ENCODE measurements at places on chromosomes 11 and 22.

DNA sequence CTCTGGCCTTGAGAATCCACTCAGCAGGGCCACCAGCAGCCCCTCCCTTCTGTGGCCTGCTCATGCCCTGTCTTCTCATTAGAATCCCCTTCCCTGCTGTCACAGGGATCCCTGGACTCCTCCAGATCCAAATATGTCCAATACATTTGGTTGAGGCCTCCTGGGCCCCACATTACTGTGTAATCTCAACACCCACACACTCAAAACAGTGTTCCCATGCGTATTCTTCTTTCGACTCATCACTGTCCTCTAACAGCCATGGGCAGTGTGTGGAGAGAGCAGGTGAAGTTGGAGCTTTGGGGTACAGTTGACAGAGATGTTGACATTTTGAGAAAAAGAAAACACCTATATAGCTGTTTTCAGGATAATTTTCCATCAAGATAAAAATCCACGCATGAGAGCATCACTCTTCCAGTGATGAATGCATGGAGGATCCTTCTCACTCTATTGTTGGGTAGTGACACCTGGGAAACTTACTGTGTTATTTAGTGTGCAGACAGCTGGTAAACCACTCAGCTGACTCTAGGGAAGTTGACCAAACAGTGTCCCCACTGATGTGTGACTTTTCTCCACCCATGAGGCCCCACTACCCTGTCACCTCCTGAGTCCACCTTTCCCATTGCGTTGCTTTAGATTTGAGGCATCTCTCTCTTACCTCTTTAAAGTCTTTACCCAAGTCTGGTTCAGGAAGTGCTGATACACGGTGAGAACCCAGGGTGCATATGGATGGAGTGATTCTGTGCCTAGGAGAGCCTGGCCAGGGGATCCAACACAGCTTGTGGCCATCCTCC, 28.7 kb upstream of the VPREB1 start:
- DNase-seq: no peak

DNA sequence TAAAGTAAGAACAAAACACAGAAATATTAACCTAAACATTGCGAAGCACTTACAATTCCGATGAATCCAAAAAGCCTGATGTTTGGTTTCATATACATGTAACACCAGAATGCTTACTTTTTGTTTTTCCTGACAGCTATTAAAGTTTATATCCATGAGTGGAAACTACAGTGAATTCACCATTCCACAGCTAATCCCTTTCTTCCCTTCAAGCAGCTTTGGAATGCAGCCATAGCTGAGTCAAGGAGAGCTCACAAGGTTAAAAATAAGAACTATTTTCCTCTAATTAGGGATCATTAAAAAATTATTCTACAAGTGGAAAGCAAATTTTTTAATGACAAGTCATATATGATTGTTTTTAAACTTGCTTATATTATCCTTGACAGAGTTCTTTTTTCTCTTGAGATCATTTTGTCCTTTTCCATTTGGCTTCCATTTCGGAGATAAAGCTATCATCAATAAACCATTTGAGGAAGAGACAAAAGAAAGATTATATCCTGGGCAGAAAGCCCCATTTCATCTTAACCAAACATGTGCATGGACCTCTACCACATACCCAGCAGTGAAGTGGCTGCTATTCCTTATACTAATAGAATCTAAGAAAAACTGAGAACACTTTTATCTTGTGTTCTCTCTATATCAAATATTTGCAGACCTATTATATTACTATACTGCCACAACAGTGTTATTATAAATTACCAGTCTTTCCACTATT, 19.7 kb upstream of the FIBIN start:
- no peak for DNase-seq

DNA sequence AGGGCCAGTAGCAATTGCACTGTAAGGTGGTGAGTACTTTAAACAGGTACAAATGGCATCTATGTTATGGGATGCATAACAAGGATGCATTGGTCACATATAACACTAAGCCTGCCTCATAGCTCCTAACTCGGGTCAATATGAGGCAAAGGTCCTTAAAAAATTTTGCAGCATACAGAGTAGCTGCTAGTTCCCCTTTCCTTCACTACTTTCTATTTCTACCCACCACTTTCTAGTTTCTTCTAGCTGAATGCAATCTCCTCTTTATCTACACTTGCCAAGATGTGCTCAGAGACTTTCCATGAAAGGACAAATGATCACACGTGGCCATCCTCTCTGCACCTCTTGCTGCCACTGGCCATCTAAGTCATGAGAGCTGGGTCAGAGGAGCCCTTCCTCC, 9.8 kb downstream of the OR51F2 start:
- no peak for DNase-seq

- DNase-seq: no peak
Measured at GRCh38 chr11:65801153-65801987, 14.5 kb downstream of the OVOL1 start.

- no peak for DNase-seq
Measured at GRCh38 chr11:76695771-76696170, 25.2 kb upstream of the LRRC32 start.

DNA sequence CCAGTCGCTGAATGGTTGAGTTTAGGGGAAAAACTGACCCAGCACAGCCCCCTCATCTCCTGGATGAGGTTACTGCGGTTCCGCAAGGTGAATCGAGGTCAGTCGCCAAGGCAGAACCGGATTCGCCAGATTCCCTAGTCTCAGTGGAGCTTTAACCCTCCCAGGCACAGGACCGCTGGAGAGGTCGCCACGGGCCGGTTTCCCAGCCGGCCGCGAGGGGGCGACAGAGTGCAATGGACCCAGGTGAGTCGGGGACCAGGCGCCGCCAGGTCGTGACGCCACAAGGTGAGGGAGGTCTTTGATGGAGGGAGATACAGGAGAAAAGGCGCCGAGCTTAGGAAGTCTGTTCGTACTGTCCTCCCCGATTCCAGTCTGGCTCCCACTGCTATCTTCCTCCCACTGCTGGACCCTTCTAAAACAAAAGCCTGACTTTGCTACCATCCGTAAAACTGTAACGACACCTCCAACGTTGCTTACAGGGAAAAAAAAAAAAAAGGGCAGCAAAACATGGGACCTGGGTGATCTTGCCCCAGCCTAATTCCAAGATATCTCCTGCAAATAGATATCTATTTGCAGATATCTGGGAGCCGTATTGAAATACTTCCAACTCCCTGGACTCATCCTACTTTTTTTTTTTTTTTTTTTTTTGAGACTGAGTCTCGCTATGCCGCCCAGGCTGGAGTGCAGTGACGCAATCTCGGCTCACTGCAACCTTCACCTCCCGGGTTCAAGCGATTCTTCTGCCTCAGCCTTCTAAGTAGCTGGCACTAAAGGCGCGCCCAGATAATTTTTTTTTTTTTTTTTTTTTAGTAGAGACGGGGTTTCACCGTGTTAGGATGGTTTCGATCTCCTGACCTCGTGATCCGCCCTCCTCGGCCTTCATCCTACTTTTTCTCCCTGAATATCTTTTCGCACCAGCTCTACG, 1.4 kb upstream of the GGA1 start:
- peak; percentile 89 for DNase-seq

GRCh38 chr11:126468102-126468521, 112.6 kb downstream of the ST3GAL4 start:
- DNase-seq: no peak

GRCh38 chr22:36329254-36330078, 58.3 kb downstream of the MYH9 start:
- no peak for DNase-seq

GRCh38 chr22:35380013-35380412, 883 bp upstream of the HMOX1 start:
- no peak for DNase-seq

GRCh38 chr22:26215736-26216135, 46.5 kb downstream of the SEZ6L start:
- DNase-seq: no peak

DNA sequence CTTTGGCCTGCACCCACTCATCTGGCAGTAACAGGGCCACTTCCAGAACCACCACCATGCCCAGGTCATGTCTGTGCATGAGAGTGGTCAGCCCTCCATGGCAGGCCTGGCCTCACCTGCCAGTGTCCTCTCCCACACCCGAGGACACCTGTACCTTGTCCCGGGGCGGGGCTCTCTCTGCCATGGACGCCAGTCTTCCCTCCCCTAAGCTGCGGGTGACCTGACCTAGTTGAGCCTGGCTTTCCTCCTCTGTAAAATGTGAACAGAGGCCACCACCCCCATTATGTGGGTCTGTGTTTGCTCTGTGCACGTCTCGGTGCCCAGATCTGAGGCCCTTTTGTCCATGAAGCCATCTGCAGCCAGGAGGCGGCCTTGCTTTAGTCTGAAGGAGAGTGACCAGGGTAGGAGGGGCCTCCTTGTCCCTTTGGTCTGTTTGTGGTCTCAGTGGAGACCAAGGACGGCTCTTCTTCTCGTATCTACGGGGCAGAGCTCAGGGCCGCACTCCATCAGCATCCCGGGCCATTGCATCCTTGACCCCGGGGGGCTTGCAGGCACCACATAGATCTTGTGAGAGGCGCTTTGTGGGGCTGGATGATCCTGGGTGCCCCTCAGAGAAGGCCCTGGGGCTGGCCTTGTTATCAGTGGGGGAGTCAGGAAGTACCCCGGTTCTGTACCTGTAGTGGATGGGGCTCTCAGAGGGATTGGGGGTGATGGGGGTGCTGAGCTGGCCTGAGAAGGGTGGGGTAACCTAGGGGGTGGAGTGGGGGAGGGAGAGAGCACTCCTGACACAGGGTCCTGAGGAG, 121.6 kb downstream of the KCNQ1 start:
- DNase-seq: no peak

DNA sequence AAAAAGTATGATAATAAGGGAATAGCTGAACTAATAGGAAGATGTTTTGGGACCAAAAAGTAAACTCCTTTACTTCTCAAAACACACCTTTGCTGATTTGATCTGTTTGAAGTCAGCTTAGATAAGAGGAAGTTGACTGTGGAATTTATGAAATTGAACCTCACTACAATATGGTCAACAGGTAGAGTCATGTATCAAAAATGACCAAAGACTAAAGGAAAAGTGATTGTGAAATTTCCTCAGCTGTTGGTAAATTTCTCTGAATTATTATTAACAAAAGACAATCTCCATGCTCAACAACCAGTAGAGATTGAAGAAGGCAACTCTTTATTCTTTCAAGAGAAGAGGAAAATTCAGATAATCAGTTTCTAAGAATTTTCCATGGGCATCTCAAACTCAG, 826.5 kb downstream of the KCNA4 start:
- no peak for DNase-seq

GRCh38 chr22:48761546-48761945, 1066.1 kb downstream of the BRD1 start:
- DNase-seq: no peak

- no peak for DNase-seq
Measured at GRCh38 chr11:19790831-19791552, 78.4 kb downstream of the NAV2 start.

DNA sequence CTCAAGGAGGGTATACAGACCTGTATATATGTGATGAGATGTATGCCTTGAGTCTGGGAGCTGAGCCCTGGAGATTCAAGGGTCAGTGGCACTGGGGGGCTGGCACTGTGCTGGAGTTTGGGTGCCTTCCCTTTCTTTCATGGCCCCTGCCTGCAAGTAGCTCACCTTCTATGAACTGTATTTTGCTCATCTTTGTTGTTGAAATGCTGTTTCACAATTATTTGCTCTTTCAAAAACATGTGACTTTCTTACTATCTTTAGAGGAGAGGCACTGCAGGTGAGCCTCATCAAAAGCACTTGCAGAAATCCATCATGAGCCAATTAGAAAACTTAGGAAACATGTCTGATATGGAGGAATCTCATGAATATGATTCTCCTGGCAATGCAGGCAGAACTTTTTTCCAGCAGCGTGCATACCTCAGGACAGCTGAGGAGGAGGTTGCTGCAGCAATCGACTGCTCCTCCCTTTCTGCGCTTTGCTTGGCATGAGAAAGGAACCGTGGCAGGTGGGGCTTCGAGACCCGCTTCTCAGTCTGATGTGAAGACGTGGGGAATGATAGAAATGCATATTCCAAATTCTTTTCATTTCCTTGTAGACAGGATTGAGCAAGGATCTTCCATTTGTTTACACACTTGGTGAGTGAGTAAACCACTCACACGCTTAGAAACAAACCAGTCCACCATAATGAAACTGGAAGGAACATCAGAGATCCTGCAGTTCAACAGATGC, 178.4 kb upstream of the E2F8 start:
- no peak for DNase-seq

GRCh38 chr22:40817737-40818136, 1.4 kb downstream of the SLC25A17 start:
- peak; percentile 66 for DNase-seq

GRCh38 chr11:13280092-13280722, 2.6 kb downstream of the BMAL1 start:
- no peak for DNase-seq

DNA sequence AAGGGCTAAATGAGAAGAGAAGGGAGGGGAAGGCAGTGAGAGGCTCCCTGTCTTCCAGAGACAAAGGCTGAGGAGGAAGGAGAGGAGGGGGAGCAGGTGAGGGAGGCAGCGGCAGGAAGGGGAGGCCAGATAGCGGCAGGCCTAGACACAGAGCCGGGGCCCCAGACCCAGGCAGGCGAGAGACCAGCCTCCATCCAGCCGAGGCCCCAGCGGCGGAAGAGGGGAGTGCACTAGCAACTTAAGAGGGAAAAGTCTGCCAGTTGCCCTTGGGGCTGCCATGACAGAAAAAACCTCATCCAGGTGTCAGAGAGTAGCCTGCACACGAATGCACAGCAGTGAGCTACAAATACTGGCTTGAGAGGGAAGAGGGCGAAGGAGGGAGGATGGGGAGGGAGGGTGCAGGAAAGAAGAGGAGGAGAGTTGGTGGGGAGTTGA, 46.7 kb downstream of the IGLL1 start:
- DNase-seq: peak; percentile 16

- no peak for DNase-seq
Measured at GRCh38 chr11:8357891-8358566, 94.4 kb upstream of the LMO1 start.

- no peak for DNase-seq
Measured at GRCh38 chr22:27800250-27801201, 1.0 kb downstream of the MN1 start.

DNA sequence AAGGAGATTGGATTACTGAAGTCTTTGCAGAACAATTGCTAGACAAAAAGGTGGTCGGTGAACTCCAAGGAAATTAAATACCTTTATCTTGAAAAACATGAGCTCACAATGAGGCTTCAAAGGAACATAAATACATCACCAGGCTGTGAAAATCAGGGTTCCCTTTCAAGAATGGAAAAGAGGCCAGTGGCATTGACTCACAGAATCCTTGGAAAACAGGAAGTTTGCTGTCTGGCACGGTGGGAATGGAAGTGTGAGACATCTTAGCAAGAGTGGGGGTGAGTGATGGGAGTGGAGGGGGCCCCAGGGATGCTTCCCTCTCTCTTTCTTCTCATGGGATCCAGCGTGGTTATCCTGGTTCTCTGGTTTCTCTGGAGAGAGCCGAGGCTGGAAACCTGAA, 48.9 kb upstream of the TBCEL start:
- DNase-seq: no peak

DNA sequence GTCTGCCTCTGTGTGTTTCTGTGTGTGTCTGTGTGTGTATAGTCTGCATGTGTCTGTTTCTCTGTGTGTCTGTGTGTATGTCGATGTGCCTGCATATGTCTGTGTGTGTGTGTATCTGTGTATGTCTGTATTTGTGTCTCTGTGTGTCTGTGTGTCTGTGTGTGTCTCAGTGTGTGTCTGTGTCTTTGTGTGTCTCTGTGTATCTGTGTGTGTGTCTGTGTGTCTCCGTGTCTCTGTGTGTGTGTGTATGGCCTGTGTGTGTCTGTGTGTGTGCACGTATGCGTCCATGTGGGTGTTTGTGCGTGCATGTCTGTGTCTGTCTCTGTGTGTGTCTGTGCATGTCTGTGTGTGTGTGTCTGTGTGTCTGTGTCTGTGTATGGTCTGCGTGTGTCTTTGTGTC, 439 bp downstream of the SNX32 start:
- DNase-seq: no peak
